Dermis blood vessel endothelial cell (primary cell): ENCODE measurements at places on chromosomes 16 and 17. TPM values are rescaled to one million over a fixed set of nuclear protein-coding genes. Genes with fewer than 3 reads are reported as not detected.

DBNDD1 gene
- total RNA-seq, result 10.4 and 29.8 TPM in 2 replicates

GPR142 gene
- total RNA-seq, result 0.09 and 0.68 TPM in 2 replicates

HOXB7 gene
- total RNA-seq, result 9.9 and 11.4 TPM in 2 replicates

CHST4 gene
- not detected in 2 replicates for total RNA-seq

NPIPB9 gene
- 1.9 and 4.9 TPM in 2 replicates for total RNA-seq
